ENCODE measurements at places on chromosomes 3 and 15.

GRCh38 chr15:85897895-85898717 lies 103.4 kb upstream of the KLHL25 start:
- DNase-seq: no peak

- no peak for DNase-seq
Observed at GRCh38 chr3:177041021-177041729, 156.1 kb downstream of the TBL1XR1 start.

GRCh38 chr3:160746976-160747375 lies 9.1 kb upstream of the PPM1L start:
- DNase-seq: no peak

DNA sequence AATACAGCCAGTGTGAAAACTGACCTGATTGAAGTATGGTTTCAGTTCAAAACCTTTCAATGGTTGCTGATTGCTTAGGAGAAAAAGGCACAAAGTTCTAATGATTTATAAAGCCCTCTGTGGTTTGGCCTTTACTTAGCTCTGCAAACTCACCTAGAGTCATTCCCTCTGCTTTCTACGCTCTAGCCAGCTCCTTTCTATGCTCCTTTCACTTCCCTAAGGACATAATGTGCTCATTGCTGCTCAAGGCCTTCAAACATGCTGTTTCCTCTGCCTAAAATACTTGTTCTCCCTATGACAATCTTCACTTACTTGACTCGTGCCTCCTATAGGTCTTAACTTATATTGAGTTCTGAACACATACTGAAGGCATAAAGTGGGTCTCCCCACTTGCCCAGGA lies 19.0 kb downstream of the RPL39L start:
- no peak for DNase-seq

- no peak for DNase-seq
Observed at GRCh38 chr15:49904296-49904695, 214.7 kb downstream of the ATP8B4 start.

- no peak for DNase-seq
Observed at GRCh38 chr3:71397046-71397445, 186.5 kb downstream of the FOXP1 start.

DNA sequence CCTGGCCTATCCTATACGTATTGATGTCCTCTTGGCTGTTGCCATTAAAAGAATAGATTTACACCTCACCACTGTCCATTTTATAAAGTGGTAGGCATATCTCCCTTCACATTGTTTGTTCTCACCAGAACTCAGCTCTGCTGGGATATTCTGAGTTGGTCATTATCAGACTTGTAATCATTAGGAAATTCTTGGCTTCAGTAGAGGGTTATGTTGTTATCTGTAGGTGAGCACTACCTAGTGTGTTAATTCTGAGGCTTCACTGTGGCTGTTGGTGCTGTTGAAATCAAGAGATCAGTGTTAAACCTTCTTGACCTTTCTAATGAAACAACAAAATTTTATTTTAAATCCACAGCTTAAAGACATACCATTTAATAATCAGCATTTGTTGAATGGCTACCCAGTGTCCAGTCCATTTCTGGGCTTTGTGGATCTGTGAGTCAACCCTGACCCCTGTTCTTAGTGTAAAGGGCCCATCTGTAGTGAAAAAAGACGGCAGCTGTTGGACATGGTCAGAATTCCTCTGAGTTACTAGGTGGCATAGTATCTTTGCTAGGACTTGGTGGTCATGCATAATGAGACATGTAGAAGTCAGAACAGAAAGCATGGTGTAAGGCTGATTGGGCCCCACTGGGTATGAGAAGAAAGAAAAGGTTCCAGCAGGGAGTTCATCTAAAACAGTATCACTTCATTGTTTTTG lies 32.9 kb upstream of the P4HTM start:
- DNase-seq: no peak

- no peak for DNase-seq
Observed at GRCh38 chr3:70543493-70543892, 231.1 kb upstream of the MDFIC2 start.

DNA sequence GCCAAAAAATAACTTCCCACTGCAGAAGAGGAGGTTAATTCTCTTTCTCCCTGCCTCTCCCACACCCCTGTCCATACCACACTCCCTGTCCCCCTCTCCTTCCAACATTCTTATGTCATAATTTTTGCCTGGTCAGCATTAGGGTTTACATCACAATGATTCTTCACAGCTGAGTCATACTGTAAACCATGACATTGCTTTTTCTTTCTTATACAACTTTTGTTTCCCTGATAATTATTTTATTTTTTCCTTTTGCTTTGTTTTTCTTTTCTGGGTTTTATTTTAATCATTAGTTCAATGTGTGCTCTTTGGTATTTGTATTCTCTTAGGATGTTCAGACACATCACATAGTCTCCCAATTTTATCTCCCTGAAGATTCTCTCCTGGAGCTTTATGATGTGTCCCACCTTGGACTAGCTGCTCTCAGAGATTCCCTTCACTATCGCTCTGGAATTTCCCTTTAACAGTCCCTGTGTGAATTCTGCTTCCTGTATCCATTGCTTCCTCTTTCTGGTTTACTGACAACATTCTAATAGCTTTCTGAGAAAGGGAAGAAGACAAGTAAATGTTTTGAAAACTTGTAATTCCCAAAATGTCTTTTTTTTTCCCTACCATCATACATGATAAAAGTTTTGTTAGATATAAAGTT lies 70.7 kb downstream of the SOX2 start:
- DNase-seq: no peak

- DNase-seq: no peak
Observed at GRCh38 chr3:52524258-52524751, 9.4 kb downstream of the NT5DC2 start.
